Caki2 (cell line): ENCODE measurements at places on chromosomes 4 and X.
A peak's percentile ranks its signal among the peaks of the same experiment; 100 is the strongest.

- DNase-seq, result no peak
Observed at GRCh38 chr4:52259978-52260377, 208.9 kb downstream of the SPATA18 start.

GRCh38 chr4:112112590-112113170 is 32.6 kb upstream of the FAM241A start:
- DNase-seq, result no peak

DNA sequence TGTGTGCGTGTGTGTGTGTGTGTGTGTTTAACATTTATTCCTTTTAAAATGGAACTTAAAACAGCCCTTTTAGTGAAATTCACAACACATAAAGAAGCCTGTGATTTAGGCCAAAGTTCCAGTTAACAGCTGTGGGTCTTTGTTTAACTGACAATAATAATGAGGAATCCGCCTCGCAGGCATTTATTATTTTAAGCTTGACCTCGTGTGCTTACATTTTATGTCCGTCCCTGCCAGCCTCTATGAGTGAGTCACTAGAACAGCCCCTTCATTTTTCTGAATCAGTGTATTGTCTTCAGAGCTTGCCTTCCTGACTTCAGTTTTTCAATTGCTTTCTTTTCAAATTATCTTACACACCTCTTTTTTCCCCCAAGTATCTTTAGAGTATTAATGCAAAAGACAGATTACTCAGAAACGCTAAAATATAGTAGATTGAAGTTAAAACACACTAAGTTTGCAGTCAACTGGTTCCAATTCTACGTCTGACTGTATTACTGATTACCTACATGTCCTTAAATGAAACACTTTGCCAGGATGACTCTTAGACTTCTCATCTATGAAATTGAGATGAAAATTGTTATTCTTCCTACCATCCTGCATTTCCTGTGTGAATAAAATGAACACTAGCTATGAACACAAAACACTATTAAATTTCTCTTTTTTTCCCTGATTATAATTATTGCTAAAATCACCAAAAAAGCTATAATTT is 319.6 kb upstream of the HS3ST1 start:
- DNase-seq, result peak; percentile 68

DNA sequence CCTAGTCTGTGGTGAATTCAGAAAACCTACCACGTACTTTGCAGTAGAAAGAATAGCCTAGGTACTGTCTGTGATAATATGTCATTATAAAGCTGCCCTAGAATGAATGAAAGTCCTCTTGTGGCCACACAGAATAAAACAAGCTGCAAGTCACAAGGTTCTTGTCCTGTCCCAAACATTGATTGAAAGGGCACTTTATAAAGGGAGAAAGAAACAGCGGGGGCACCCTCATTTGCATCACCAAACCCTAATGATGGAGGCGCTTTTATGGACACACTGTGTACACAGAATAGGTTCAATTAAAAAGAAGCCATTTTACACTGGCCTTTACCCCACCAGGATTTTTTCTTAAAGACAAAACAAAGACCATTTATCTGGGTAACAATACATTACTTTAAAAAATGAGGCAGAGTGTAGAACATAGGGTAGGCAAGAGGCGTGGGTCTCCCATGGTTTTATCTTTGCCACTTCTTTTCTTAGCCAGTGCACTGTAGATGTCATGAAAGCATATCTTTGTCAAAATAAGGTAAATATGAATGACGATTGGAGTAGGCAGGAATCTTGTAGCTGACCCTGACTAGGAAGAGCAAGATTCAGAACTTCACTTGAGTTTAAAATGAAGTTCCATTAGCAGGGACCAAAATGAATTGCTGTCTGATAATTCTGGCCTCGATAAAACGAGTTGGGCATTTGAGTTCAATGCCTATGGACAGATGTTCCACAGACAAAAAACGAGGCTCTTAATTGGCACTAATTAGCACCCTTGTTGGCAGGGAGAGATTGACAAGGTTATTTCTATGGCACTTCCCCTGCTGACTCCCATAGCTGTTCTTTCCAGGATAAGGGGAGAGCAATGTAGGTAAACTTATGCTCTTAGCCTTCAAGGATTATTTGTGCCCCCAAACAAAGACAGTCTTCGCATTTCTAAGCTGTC is 365.1 kb downstream of the AFF2 start:
- no peak for DNase-seq

- no peak for DNase-seq
Observed at GRCh38 chrX:72644946-72645345, 69.2 kb downstream of the PHKA1 start.

DNA sequence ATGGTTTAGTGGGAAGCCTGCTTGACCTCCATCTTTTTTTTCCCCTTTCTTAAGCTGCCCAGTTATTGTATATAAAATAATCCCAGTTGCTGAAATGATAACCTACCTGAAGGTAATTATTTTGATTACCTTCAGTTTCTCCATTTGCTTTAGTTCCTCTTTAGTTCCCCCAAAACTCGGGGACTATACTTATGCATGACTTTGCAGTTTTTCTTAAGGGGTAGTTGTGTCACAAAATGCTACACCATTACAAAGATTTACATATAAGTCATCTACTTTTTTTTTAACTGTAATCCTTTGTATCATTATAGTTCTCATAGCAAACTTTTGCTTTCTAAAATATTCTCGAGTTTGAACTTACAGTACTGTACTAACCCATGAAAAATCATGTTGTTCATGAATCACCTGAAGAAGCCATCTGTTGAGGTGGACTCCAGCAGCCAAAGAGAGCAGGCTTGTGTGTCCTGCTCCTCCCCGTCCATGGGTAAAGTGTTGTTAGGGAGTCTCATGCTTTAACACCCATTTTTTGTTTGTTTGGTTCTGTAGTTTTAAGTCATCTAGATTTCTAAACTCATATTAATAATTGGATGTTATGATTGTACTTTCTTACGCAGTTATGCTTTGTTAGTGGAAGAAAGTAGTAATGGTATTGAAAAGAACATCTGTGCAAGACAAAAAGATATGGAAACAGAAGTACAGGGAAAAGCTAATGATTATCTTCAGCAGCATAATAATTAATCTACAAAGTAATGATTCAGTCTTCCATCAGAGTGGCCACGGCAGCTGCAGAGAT is 34.6 kb downstream of the HADH start:
- no peak for DNase-seq

DNA sequence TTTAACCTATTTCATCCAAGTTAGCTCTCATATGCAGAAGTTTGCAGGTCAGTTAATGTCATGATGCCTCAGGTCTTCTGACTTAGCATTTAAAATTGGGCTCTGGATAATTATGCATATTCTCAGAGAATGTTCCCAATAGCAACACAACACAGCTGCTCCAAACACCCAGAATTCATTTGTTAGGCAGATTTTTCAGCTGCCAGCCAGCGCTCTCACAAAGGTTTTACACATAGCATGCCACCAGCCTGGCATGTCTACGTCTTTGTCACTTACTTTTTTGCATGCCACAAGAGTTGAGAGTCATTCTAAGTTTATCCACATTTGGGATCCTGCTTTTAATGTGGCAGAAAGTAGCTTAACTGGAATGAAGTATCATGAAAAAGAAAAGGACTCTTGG is 84.8 kb downstream of the LIMCH1 start:
- no peak for DNase-seq
